ENCODE measurements at places on chromosomes 12 and 14. TPM values are rescaled to one million over a fixed set of nuclear protein-coding genes. Genes with fewer than 3 reads are reported as not detected.

DNA sequence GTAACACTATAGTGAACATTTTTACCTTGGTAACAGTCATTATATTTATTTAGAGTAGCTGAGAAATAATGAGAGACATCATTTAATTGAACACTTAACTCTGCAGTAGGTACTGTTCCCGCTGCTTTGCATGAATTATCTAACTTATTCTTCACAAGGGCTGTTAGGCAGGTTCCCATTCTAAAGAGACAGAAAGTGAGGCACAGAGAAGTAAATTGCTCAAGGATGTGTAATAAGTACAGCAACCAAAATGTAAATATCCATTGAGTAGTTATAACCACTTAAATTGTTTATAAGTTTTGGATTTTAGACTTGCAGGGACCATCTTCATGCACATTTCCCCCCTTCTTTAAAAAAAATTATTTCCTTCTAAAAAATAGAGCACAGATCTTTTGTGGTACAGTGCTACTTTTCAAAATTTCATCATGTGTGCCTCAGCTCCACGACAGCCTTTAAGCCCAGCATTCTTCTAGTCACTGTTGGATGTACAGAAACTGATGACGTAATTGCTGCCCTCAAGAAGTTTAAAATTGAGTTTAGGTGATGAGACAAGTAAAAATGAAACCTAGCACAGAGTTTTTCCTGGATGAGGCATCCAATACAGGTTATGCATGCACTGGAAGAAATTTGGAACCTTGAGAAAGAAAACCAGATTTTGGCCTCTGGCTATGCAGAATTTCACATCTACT lies 6.0 kb upstream of the MANSC4 start:
- DNase-seq, result no peak

Gene HOXC4
- 3.5 TPM for total RNA-seq

DNA sequence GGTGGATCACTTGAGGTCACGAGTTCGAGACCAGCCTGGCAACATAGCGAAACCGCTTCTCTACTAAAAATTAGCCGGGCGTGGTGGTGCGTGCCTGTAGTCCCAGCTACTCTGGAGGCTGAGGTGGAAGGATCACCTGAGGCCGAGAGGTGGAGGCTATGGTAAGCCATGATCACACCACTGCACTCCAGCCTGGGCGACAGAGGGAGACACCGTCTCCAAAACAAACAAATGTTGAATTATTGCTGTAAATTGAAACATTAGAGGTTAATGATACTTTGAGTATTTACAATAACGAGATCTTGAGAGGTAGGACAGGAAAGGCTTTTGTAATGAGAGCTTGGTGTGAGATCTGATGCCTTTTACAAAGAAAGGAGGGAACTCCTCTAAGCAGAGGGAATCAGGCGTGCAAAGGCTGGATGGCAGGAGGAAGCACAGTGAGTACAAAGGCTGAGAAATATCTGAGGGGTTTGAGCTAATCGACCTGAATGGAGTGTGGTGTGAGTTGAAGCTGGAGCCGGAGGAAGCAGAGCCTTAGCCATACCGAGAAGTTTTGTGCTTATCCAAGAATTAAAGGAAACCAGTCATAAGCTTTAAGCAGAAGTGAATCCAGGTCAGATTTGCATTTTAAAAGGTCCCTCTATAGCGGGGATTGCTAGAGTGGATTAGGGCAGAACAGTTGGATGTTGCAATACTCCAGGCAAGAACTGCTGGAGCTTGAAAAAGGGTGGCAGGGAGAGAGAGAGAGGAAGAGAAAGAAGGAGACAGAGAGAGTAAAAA lies 1.1 kb downstream of the RHNO1 start:
- no peak for DNase-seq

GRCh38 chr12:123897221-123897620 lies 75.4 kb downstream of the CCDC92 start:
- DNase-seq, result no peak

Gene PTPRO
- total RNA-seq, result 3.0 TPM

GRCh38 chr12:101878243-101878821 lies 952 bp downstream of the DRAM1 start:
- no peak for DNase-seq

- no peak for DNase-seq
Observed at GRCh38 chr12:95358111-95359083, 115.6 kb upstream of the METAP2 start.

DNA sequence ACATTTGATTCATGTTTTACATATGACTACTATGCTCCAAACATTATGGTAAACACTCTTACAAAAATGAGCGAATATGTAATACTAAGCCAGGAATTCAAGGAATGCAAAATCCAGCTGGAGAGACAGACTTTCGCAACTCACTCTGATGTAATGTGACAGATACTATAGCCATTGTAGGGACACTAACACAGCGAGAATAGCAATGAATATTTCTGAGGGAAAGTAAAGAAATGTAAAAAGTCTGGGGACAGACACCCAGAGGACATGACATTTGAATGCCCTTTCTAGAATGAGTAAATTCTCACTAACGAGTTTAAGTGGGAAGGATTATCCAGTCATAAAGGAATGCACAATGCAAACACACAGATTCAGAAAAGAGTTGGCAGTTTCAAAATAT lies 121.9 kb downstream of the PIK3C2G start:
- DNase-seq, result no peak

- no peak for DNase-seq
Observed at GRCh38 chr14:87712396-87713090, 280.4 kb downstream of the GALC start.

DNA sequence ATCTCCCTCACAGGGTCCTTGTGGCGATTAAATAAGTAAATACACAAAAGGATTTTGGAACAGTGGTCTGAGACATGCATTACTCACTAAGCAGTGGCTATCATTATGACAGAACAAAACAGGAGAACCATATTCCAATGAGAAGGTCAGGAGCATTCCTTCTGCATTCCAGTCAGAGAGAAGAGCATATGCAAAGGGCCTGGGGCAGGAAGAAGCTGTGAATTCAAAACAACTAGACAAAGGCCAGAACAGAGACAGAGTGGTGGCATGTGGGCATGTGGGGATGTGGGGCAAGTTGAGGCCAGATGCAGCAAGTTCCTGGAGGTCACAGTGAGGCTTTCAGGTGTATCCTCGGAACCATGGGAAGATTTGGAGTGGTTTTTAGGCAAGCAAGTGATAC lies 70.1 kb upstream of the VRK1 start:
- no peak for DNase-seq

GRCh38 chr14:81169711-81170103 lies 51.1 kb downstream of the GTF2A1 start:
- peak; percentile 68 for DNase-seq

All from ureter (tissue), 1 donor.